Uterus (tissue), 4 donors: ENCODE measurements at places on chromosomes 12 and 14. TPM values are rescaled to one million over a fixed set of nuclear protein-coding genes. Genes with fewer than 3 reads are reported as not detected.

WNT5B gene
- 5.9 TPM for total RNA-seq

TTC6 gene
- not detected for total RNA-seq

ANAPC5 gene
- 79.7 TPM for total RNA-seq

ZNF605 gene
- total RNA-seq: 23.1 TPM

DENND5B gene
- 33.0 TPM for total RNA-seq

KRT6C gene
- 0.14 TPM for total RNA-seq

INSM2 gene
- 0.07 TPM for total RNA-seq

TMEM63C gene
- total RNA-seq: not detected

TEDC1 gene
- total RNA-seq: not detected

PPP1R1A gene
- 3.2 TPM for total RNA-seq
